ENCODE measurements at places on chromosomes 13 and 19. TPM values are rescaled to one million over a fixed set of nuclear protein-coding genes. Genes with fewer than 3 reads are reported as not detected.

DNA sequence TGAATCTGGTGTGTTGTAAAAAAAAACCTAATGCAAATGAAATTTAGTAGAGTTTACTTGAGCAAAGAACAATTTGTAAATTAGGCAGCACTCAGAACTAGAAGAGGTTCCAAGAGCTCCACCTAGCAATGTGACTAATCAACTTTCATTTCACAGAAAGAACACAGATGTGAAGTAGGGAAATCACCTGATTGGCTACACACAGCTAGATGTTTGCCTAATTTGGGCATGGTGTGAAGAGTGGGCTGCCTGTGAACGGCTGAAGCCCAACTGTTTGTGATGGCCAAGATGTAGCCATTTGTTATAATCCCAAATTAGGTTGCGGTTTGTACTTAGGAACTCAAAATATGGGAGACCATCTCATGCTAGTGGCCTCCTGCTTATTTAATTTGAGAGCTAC, 724.4 kb upstream of the SLITRK5 start:
- no peak for DNase-seq

Gene ZNF17
- total RNA-seq, result 11.6 TPM

Gene OSCAR
- total RNA-seq, result 0.22 TPM

Gene ERCC5
- 42.9 TPM for total RNA-seq

GRCh38 chr13:59099182-59099974, 1064.3 kb downstream of the DIAPH3 start:
- DNase-seq, result peak; percentile 37

DNA sequence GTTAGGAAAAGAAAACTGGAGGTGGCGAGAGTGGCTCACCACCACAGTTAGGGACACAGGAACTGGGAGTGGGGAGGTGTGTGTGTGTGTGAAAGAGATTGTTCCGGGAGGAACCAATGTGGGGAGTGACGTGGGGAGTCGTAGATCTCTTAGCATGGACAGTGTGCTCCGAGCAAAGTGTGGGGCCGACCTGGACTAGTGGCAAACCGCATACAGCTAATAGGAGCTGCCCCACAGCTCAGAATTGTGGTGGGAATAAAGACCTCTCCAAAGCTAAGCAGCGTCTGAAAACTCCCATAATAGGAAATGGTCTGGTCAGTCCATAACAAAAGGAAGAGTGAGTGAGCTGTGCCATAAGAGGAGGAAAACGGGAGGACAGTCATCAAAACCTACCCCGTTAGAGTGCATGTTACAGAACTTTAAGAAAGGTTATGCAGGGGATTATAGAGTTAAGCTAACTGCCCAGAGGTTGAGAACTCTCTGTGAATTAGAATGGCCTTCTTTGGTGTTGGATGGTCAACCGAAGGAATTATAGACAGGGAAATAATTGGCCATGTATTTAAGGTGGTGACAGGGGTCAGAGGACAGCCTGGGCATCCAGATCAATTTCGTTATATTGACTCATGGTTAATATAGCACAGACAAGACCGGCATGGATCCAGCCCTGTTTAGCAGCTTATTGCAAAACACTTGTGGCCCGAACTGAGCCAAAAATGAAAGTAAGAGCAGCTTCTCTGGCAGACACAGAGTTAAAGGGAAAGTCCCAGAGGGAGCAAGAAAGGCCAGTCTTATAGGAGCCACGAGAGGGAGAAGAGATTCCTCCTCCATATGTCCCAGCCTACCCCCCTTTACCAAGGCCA, 8.9 kb upstream of the SLC15A1 start:
- peak; percentile 25 for DNase-seq

Measured in astrocyte (in vitro differentiated cells and primary cell).